HS-27A (cell line): ENCODE measurements at places on chromosomes 3 and 15.
A peak's percentile ranks its signal among the peaks of the same experiment; 100 is the strongest.

- DNase-seq = no peak
Measured at GRCh38 chr3:150521463-150521862, 24.8 kb downstream of the SERP1 start.

DNA sequence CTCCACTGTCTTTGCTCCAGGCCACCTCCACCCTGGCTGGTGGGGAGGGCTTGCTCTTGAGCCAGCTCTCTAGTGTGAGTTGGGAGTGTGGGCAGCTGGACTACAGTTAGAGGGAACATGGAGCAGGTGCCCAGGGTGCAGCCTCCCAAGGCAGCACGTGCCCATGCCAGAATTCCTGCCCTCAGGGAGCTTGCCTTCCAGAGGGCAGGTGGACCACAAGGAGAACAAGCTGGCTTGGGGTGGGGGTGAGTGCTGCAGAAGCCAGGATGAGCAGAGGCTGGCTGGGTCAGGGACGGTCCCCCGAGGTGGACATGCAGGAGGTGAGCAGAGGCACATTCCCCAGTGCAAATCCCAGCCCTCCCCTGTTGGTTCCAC is 89.5 kb downstream of the VGLL4 start:
- no peak for DNase-seq

- DNase-seq = no peak
Measured at GRCh38 chr3:126474498-126475412, 936 bp downstream of the ZXDC start.

GRCh38 chr3:196399485-196399945 is 32.7 kb downstream of the UBXN7 start:
- peak; percentile 61 for DNase-seq

GRCh38 chr3:141610939-141611338 is 124.1 kb downstream of the RASA2 start:
- no peak for DNase-seq

DNA sequence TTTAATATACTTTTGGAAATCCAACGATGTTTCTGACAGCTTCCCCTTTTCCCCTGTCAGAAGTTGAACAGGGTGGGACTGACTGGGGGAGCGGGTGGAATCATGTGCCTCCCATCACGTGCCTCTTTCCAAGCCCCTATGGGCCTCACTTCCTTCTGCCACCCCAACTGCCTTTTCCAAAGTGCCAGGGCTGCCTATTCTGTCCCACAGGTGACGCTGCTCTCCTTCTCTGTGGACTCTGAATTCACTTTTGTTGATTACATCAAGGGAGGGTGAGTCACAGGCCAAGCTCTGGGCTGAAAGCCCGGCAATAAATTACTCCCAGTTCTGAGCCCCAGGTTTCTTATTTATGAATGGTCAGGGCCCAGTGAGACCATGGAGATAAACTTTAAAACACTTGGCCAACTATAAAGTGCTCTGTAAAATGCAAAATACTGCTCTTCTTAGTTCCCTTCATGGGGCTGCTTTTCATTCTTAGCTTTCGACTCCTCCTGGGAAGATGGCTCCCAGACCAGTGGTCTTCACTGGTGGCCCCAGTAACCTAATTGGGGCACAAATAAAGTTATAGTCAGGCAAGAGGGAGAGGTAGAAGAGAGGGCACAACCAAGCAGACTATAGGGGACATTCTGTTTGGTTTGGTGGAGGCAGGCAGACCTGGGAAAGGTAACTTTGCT is 12.3 kb downstream of the CPNE9 start:
- DNase-seq = peak; percentile 88

DNA sequence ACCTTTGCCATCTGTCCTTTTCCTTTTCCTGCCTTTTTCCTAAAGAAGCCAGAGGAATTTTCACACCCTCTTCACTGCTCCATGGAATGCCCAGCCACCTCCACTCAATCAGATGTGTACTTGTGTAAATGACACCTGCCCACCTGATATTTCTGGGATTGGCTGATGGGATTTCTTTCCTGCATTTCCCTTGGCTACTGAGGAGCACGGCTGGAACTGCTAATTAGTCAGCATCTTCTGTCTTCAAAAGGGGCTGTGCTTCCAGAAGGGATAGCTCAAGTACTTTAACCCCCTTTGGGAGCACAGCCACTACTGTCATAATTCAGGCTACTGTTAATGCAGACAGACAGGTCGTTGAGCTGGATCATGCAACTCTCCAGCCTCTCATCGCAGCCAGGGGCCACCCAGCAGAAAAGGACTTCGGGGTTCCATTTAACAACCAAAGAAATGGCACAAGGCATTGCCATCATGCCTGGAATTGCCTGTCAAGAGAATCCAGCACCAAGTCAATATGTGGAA is 38.6 kb downstream of the MGLL start:
- no peak for DNase-seq

DNA sequence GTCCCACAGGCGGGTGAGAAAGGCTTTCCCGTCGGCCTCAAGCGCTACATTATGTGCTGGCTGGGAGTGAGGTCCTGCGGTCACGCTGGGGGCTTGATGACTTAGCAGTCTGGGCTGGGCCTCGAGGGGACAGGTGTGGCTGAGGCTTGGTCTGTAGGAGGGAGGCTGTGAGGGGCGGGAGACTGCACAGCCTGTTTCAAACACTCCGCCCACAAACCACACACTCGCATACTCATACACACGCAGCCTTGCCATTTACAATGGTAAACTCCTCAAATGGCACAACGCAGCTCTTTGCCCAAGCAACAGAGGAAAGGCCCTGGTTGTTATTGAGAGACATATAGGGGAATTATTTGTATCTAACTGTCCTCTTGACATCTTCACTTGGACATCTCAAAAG is 32.4 kb upstream of the RASGRF1 start:
- no peak for DNase-seq

DNA sequence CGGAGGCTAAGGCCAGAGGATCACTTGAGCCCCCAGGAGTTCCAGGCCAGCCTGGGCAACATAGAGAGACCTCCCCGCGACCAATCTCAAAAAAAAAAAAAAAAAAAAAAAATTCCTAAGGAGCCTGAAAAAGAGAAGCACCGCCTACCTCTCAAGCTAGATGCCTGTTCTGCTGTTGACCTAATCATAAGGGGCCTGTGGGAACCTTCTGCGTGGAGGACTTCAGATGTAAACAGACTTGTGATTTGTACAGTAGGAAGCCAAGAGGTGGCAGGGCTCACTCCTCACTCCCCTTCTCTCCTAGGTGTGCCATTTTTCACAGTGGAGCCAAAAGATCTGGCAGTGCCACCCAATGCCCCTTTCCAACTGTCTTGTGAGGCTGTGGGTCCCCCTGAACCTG is 3.2 kb downstream of the TYRO3 start:
- DNase-seq = no peak

DNA sequence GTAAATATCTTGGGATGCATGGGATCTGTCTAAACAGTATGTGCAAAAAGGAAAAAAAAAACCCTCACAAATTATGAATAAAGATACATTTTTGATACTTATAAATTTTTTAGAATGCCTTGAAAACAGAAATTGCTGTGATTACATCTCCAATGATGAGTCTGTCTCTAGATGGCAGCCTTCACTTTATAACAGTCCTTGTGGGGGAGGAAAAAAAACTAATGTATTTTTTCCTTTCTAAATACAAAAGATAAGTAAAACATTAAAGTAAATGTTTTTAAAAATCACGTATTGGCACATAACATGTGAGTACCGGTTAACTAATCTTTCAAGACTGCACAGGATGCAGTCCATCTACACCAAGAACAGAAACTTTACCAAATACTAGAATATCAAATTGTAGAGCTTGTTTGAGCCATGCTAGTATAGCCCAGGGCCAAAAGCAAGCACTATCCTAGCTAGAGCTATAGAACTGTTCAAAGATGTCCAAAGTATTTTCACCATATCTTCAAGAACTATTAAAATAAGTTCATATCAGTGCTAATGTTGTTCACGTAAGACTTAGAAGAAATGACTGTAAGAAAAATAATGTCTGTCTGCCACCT is 206.4 kb downstream of the STAG1 start:
- DNase-seq = no peak

DNA sequence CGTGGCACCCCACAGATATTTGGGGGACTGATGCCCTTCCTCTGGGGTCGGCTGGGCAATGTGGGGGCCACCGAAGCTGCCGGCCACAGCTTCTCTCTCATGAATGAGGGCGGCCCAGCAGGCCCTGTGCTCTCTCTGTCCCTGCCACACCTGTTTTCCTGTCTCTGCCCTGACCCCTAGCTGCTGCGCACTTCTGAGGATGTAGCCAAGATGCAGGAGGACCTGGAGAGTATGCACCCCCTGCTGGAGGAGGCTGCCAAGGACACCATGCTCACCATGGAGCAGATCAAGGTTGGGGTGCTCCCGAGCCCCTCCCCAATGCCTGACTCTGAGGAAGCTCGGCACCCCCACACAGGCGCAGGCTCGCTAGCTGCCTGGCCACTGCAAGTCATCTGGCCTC is 59.7 kb downstream of the SEMA3G start:
- DNase-seq = no peak

DNA sequence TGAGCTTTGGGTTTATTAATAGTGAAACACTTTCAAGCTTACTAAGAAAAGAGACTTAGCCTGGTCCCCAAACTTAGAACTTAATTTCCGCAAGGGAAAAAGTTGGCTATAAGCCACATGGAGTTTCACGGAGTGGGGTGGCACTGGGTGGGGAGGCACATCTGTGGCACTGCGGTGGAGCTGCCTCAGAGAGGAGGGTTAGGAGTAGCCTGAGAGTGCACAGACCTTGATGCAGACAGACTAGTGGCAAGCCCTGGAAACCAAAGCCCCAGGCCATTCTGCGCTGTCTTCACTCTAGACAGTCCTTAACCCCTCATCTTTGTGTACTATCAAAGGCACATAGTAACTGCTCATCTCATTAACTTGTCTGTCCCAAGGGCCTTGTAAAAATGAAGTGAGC is 22.0 kb downstream of the CXCR6 start:
- DNase-seq = no peak

- no peak for DNase-seq
Measured at GRCh38 chr15:31392761-31393401, 66.2 kb downstream of the KLF13 start.

- no peak for DNase-seq
Measured at GRCh38 chr3:129610276-129610675, 3.8 kb upstream of the PLXND1 start.

DNA sequence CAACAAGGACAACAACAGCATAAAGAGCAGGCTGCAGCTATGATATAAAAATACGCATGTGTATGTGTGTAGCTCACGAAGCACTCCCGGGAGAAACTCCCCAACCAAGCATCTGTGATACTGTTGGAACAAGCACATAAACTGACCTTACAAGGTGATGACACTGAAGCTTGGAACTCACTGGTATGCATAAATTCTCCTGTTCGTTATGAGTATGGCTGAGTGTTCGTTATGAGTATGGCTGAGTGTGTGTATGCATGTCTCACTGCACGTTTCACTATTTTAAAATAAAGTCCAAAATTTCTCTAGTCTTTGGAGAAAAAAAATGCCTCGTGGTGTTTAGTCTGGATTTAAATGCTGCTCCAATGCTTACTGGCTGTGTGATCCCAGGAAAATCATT is 256.8 kb downstream of the RORA start:
- peak; percentile 94 for DNase-seq
